Activated CD4-positive, CD25-positive, alpha-beta regulatory T cell treated with anti-CD3 and anti-CD28 coated beads, Interleukin-2, amount 50 U/mL, for 16 hours (primary cell): ENCODE measurements at places on chromosomes 3 and 15.
A peak's percentile ranks its signal among the peaks of the same experiment; 100 is the strongest.

- DNase-seq = no peak
Measured at GRCh38 chr3:129360705-129361460, 67.6 kb downstream of the EFCAB12 start.

DNA sequence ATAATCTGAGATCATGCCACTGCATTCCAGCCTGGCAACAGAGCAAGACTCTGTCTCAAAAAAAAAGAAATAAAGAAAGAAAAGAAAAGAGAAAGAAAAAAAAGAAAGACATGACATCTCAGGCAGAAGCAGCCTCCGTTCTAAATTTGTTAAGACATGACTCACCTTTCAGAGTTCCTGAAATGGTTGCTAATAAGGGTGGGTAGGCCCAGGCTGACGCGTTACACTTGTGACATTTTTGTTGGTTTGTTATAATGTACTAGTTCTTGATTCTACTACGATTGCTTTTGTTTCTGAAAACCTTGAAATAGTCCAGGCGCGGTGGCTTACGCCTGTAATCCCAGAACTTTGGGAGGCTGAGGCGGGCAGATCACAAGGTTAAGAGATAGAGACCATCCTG is 21.0 kb downstream of the SLC25A20 start:
- DNase-seq = no peak

- DNase-seq = no peak
Measured at GRCh38 chr3:111998636-111999483, at the start of gene TAGLN3. Gene TAGLN3 (plus strand): TSS chr3:111998922. CDS start chr3:111999423, 501 bp downstream.

GRCh38 chr15:83602021-83602420 is 51.9 kb upstream of the ADAMTSL3 start:
- DNase-seq = no peak

GRCh38 chr3:88896026-88896425 is 211.4 kb upstream of the EPHA3 start:
- no peak for DNase-seq

- DNase-seq = no peak
Measured at GRCh38 chr3:147618691-147619090, 209.5 kb downstream of the ZIC1 start.

- no peak for DNase-seq
Measured at GRCh38 chr15:94411846-94412245, 180.5 kb downstream of the MCTP2 start.

DNA sequence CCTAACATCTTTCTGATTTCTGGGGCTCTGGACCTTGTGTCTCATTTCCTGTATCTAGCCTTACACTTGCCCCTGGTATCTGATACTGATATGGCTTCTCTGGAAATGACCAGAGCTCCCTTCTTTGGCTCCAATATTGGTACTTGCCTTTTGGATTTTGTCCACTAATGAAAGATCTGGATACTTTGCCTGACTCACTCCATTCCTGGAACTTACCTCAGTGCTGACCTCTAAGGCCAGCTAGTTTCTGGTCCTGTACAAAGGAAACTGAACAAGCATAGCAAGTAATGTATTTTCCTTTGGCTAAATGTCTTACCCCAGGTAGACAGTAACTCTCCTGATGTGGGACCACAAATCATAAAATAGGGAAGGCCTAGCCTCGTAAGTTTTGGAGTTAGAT is 93.8 kb upstream of the SLC4A7 start:
- no peak for DNase-seq

DNA sequence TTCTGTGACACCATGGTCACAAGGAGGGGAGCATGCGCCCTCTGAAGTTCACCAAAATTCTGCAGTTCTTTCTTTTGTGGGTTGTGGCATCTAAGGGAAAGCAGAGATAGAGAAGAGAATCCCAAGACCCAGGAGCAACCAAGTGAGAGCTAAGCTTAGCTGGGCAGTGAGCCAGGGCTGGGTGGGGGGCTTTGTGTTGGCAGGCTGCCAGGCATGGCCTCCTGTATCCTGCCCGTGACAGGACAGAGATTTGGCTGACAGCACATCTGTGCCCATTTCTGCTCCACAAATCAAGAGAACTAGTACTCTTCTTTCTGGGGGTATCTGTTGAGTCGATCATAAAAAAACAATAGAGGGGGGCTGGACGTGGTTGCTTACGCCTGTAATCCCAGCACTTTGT is 66.2 kb downstream of the NMNAT3 start:
- no peak for DNase-seq

DNA sequence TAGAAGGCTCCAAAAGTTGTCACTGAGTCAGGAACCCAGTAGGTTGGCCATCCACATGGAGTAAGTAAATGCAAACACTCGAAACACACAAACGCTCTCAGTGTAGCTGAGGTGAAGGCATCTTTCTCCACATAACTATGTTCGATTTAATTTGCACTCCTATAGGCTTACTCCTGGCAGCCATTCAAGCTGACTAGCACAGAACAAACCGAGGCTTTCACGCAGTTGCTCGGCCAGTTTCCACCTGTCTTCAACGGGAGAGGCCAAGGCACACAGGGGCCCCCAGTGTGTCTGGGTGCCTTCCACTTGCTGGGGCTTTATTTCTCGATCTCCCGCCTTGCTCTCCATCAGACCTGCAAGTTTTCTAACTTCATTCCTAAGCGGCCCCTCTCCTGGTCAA is 18.9 kb downstream of the RGMA start:
- no peak for DNase-seq

GRCh38 chr3:67531181-67532101 is 123.0 kb downstream of the SUCLG2 start:
- no peak for DNase-seq

DNA sequence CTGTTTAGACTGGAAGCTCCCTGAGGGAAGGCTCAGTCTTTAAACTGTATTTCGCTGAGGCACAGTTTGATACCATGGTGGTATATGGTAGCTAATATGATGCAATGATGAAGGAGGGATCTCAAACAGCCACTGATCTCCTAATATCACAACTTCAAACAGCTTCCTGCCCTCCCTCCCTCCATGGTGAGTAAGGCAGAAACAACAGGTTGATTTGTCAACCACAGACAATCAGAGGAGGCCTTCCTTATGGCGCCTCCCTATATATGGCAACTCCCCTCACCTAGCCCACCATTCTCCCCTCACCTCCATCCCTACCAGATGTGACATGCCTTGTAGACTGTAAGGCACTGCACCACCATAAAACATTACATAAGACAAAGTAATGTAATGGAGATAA is 316.5 kb upstream of the ICE2 start:
- no peak for DNase-seq

- no peak for DNase-seq
Measured at GRCh38 chr3:194952841-194953241, 267.2 kb downstream of the FAM43A start.

- no peak for DNase-seq
Measured at GRCh38 chr3:115666920-115667737, 43.8 kb downstream of the GAP43 start.

DNA sequence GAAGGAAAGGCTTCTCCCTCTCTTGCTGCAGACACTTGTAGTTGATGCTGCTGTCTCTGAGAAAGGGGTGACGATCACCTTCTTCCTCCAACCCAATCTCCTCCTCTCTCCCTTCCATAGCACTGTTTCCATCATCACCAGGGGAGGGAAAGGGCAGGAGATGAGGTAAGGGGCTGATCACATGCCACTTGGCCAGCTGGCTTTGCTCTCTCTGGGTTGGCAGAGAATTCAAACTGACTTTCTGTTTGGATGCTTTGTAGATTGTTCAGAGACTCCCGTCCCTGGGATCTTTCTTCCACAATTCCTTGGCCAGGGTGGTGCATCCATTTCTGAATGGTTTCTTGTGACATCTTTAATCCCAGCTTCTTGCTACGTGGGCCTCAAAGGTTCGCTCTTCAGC is 43.2 kb upstream of the ZNF148 start:
- DNase-seq = no peak

DNA sequence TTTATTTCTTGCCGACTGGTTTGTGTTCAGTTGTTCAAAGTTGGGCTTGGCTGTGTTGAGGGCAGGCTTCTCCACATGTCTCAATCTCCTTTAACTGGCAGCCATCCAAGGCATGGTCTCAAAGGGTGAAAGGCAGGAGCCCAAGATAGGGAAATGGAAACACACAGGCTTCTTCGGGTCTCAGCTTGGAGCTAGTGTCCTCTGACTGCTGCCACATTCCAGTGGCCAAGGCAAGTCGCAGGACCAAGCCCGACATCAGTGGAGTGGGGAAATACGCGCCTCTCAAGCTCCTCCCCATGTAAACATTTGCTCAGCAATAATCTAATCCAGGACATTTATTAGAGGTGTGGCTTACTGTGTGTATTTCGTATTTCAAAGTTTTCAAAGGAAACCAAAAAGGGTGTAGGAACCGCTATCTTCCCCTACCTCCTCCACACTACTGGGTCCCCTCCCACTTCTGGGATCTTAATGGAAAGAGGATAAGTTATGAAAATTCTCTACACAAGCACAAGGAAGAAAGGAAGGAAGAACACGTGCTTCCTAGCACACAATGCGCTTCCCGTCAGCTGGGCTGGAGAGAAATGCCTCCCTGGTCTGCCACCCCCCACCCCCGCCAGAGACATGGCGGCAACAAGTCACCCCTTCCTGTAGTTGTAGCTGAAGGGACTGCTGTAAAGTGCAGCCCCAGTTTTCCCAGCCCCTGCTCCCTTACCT is 181.7 kb downstream of the FAM43A start:
- DNase-seq = no peak

DNA sequence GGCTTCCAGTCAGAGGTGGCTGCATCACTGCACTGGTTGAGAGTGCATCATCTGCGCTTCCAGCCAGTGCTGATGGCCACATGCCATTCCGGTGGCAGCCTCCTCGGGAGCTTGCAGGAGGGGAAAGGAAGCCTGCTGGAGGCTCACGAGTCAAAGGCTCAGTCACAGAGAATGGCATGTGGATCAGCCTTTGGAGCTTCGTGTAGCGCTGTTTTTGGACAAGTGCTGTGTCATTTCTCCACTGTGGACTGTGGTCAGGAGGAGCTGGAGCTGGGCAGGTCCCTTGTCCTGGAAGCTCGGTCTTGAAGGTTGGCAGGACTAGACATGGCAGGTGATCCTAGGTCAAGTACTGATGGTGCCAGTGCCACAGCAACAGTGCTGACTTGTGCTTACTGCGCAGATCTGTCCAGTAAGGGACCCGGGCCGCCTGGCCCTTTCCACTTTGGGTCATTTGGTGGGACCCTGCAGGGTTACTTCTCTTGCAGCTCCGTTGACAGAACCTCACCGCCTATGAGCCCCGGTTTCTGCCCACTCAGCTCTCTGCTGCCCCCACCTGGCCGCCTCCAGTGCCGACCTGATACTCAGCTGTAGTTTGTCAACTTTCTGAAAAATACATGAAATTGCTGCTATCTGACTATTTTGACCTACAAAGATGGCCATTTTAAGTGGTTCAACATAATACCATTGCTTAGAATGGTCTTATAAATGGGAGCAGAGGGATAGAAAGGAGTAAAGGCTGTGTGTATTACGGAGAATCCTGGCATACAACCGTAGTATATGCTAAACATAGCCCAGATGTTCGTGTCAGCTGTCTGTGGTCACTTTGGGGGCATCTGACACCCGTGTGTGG is 27.6 kb upstream of the TRPM1 start:
- peak; percentile 52 for DNase-seq

- DNase-seq = no peak
Measured at GRCh38 chr15:83115410-83115809, 8.0 kb downstream of the TM6SF1 start.

GRCh38 chr3:50221051-50221410 is 15.0 kb upstream of the GNAI2 start:
- no peak for DNase-seq

DNA sequence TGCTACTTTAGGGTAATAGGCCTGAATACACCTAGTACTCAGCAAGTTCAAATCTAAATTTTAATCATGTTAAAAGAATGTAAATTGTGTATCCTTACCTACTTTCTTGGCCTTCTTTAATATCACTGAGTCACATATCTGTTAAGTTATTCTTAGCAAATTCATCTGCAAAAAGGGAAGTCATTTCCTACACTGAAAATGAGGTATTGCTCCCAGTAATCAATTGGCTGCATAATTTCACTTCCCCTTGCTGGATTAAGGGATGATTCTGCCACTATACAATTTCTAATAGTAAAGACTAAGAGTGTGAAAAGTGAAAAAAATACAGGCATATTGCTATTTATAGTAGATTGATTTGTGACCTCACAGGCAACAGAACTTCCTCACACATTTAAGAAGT is 47.8 kb downstream of the CCDC54 start:
- DNase-seq = no peak

GRCh38 chr3:32888739-32889138 is 62.7 kb upstream of the CCR4 start:
- DNase-seq = no peak

- no peak for DNase-seq
Measured at GRCh38 chr3:122627301-122627700, 49.9 kb downstream of the PARP15 start.

GRCh38 chr15:40764629-40765103 is 798 bp downstream of the GCHFR start:
- no peak for DNase-seq

DNA sequence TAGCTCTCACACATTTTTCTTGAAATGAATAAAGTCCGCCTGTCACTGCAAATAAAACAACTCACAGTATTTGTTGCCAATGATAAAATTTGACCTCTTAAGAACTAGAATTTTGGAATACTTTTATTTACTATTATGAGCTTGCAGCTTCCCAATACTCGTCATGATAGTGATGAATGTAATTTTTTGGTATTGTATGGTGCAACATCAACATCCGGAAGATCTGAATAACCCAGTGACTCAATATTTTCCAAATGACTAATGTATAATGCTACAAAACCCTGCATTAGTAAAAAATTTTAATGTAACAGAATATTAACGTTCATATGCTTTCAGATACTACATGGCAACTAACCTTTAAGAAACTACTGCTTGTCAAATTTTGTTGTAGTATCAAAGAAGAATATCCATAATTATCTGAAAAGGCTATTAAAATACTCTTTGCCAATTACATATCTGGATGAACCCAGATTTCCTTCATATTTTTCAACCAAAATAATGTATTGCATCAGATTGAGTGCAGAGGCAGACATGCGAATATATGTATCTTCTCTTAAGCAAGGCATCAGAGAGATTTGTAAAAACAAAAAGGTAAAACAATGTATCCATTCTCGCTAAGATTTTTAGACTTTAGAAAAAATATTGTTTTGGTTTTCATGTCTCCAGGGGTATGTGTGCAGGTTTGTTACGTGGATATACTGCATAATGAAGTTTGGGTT is 95.3 kb downstream of the IGF2BP2 start:
- no peak for DNase-seq

- DNase-seq = no peak
Measured at GRCh38 chr3:38000965-38001455, 10.4 kb downstream of the VILL start.
